Activated CD4-positive, alpha-beta T cell treated with anti-CD3 and anti-CD28 coated beads for 24 hours (primary cell): ENCODE measurements at places on chromosomes 11 and 22.

- DNase-seq = no peak
Observed at GRCh38 chr11:693887-694562, 997 bp downstream of the DEAF1 start.

DNA sequence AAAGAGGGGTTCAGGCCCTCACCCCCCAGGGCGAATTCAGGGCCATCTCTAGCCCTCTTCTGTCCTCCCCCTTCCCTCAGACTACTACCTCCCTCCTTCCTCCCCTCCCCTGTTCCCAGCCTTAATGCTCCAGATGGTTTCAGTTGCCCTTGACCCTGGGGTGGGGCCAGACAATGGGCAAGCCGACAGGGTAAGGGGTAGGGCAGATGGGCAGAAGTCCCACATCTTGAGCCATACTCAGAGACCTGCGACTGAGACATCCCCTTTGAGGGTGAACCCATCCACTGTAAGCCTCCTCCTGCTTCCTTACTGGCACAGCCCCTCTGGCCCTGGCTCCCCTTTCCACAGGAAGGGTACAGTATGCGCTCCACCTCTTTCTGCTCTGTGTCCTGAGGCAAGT lies 1.9 kb downstream of the RHBDD3 start:
- DNase-seq = no peak

- DNase-seq = no peak
Observed at GRCh38 chr11:28615542-28615941, 507.4 kb downstream of the METTL15 start.

- no peak for DNase-seq
Observed at GRCh38 chr11:99069856-99070444, 49.2 kb downstream of the CNTN5 start.

- no peak for DNase-seq
Observed at GRCh38 chr22:31005535-31005934, 36.5 kb downstream of the TUG1 start.

DNA sequence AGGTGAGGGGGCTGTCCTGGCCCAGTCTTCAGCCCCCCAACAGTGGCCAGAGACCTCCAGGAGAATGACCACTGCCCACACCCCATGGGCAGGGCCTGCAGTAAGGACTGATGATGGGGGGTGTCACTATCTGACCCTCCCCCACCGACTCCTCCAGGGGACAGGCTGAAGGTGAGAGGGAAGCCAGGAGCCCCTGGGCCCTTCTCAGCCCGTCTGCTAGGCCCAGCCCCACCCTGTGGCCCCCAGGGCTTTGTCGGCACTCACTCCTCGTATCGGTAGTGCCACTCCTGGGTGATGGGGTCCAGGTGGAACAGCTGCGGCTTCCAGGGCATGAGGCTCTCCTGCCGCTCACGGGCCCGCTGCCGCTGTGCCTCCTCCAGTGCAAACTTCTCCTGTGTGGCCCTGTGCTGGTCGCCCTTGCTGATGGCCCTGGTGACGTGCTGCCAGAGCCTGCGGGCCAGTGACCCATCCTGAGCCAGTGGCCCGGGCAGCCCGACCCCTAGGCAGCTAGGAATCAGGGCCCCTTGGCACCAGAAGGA lies 35.4 kb upstream of the CARS1 start:
- DNase-seq = no peak

- no peak for DNase-seq
Observed at GRCh38 chr11:16280256-16280682, 76.1 kb downstream of the SOX6 start.

- DNase-seq = no peak
Observed at GRCh38 chr11:79110321-79110720, 330.5 kb downstream of the TENM4 start.

GRCh38 chr11:100612766-100613165 lies 74.3 kb upstream of the ARHGAP42 start:
- DNase-seq = no peak

GRCh38 chr22:23237201-23237798 lies 57.0 kb downstream of the BCR start:
- DNase-seq = no peak

- DNase-seq = no peak
Observed at GRCh38 chr11:1000357-1001278, 35.9 kb downstream of the MUC6 start.

GRCh38 chr11:128343870-128344269 lies 243.5 kb downstream of the ETS1 start:
- DNase-seq = no peak

- DNase-seq = no peak
Observed at GRCh38 chr11:50037251-50037650, 4.6 kb downstream of the OR4C45 start.

GRCh38 chr22:38135133-38135706 lies 24.7 kb upstream of the BAIAP2L2 start:
- DNase-seq = no peak

DNA sequence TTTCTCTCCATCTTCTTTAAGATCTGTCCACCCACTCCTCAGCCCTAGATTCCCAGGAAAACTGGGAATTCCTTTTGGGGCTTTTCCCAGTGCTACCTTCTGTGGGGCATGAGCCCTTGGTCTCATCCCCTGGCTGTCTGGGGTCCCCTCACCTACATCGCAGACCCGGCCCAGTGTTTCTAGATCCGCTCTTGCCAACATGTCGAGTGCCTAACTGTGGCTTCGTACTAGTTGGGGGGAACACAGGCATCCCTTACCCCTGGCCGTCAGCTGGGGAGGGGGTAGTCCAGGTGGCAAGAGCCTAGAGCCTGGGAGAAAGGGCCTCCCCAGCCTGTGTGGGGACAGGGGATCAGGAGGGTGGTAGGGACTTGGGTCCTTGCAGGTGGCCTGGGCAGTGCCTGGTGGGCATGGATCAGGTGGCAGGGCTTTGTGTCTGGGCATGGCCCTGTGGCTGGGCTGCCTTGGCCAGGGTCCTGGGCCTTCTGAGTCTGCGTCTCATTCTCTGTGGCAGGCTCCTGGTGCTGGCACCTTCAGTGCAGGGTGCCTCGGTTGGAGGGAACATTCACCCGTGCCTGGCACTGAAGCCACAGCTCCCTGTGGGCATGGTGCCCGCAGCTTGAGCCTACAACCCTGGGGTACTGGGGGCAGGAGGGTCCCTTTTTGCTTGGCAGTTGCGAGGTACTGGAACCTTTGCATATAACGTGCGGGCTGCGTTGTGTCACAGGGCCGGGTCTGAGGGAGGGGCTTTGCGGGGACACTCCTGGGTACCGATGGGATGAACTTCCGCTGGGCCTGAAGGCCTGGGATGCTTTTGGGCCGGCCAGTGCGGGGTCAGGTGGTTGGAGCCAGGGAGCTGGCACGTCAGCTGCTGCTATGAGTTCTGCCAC lies 4.1 kb downstream of the KCNQ1 start:
- no peak for DNase-seq
